Lung microvascular endothelial cell (primary cell): ENCODE measurements at places on chromosomes 7 and 10.
A peak's percentile ranks its signal among the peaks of the same experiment; 100 is the strongest.

- no peak for DNase-seq
These were observed 153.2 kb downstream of the NEBL start for GRCh38 chr10:20743942-20744341.

DNA sequence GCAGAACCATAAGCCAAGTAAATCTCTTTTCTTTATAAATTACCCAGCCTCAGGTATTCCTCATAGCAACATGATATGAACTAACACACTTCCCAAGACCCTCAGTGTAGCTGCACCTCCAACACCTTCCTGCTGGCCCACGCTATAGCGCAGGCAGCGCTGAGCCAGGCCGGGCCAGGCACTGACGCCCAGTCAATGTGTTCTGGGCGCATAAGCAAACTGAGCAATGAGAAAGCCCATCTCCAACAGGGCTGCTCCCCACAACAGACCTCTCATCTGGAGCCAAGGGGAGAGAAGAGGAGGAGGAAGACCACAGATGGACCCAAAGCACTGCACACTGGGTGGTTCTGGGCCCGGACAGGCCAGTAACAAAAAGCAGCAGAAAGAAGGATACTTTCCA is 40.8 kb downstream of the FAM53B start:
- DNase-seq, result no peak

GRCh38 chr7:73451780-73452398 is 18.3 kb downstream of the FZD9 start:
- DNase-seq, result peak; percentile 84

DNA sequence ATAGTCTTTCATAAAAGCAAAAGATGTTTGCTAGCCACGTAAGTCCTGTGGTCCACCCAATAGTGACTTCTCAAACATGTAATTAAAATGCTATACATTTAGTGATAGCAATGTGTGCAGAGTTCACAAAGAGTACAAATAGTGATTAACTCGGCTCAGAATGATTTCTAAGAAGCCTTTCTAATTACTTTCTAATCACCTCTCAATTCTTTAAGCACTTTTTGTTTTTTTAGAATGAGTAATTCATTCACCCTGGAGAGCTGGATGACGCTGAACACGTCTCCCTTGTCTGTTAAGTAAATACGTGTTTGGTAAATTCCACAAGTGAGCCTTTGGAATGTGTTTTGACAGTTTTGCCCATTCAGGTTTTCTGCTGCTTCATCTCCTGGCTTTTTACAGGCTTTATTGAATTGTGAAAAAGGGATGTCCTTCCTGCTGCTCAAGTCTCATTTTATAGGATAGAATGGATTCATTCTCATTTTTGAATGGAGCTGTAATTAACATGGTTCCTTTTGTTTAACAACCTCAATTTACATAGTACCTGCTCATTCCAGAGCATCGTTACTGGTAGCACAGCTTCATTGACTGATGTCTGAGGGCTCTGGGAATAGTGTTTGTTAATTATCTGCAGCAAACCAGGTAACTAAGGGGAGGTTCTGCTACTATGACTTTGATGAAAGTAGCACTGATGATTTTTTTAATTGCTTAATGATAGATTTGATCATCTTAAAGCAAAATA is 212.1 kb downstream of the VTI1A start:
- no peak for DNase-seq

GRCh38 chr10:125016123-125016522 is 74.2 kb downstream of the ZRANB1 start:
- DNase-seq, result no peak

- DNase-seq, result peak; percentile 64
These were observed 245.0 kb upstream of the SORCS1 start for GRCh38 chr10:107409522-107409921.

GRCh38 chr7:27111042-27111750 is 8.7 kb upstream of the HOXA2 start:
- DNase-seq, result peak; percentile 79

GRCh38 chr10:70561070-70561469 is 41.5 kb downstream of the PRF1 start:
- DNase-seq, result no peak

- DNase-seq, result peak; percentile 81
These were observed 151.6 kb downstream of the KIAA1217 start for GRCh38 chr10:24360282-24361127.

DNA sequence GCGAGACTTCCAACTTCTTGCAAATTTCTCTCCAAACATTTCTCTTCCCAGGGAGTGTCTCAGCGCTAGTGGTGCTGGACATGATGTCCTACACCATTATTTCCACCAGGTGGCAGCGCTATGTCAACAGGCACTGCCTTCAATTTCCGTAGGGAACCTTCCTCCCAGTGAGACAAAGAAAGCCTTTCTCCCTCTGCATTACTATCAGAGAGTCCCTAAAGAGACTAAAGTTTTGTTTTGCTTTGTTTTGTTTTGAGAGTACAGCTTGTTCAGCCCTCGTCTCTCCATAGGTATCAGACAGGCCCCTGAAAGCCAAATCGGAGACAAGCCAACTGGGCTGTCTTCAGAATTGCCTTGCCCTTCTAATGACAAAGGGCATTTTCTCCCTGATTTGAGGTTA is 44.2 kb upstream of the GGCT start:
- peak; percentile 83 for DNase-seq

GRCh38 chr10:5507649-5508131 is 8.3 kb upstream of the CALML5 start:
- no peak for DNase-seq

DNA sequence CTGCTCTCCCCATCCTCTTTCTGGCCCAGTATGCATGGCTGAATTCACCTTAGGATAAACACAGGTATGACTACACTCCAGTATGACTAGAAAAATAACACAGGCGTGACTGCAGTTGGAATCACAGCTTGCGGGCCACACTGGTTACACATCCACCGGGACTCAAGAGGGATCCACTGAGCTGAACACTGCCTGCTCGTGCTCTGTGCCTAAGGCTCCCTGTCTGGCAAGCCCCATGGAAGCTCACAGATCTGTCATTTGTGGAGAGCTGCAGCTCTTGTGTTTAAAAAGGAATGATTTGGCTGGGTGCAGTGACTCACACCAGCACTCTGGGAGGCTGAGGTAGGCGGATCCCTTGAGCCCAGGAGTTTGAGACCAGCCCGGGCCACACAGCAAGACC is 26.8 kb downstream of the VOPP1 start:
- DNase-seq, result no peak

GRCh38 chr7:101216860-101217387 is 457 bp downstream of the PLOD3 start:
- no peak for DNase-seq

GRCh38 chr7:26698806-26699205 is 165.6 kb downstream of the SKAP2 start:
- DNase-seq, result no peak

- DNase-seq, result no peak
These were observed 805 bp upstream of the HMX3 start for GRCh38 chr10:123134915-123135414.

DNA sequence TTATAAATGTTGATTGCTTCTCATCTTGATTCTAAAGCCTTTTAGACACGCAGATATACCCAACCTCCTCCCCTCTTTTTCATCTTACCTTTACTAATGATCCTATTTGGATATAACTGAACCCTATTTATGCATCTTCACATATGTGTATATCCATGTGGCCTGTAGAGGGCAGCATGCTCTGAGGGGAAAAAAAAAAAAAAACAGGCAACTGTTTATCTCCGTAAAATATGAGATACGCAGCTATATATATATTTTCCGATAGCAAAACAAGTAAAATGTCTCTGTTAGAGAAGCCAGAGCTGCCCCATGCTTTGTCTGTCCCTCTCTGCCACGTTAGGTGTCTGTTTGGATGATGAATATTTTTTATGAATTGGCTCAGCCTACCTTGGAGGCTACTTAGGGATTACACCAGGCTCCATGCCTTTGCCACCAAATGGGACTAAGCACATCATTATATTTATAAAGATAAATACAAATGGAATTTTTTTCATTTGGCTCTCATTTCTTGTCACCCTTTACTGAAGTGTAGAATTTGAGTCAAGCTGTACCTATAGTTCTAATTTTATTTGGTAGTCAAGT is 174.8 kb upstream of the FZD1 start:
- DNase-seq, result peak; percentile 61

DNA sequence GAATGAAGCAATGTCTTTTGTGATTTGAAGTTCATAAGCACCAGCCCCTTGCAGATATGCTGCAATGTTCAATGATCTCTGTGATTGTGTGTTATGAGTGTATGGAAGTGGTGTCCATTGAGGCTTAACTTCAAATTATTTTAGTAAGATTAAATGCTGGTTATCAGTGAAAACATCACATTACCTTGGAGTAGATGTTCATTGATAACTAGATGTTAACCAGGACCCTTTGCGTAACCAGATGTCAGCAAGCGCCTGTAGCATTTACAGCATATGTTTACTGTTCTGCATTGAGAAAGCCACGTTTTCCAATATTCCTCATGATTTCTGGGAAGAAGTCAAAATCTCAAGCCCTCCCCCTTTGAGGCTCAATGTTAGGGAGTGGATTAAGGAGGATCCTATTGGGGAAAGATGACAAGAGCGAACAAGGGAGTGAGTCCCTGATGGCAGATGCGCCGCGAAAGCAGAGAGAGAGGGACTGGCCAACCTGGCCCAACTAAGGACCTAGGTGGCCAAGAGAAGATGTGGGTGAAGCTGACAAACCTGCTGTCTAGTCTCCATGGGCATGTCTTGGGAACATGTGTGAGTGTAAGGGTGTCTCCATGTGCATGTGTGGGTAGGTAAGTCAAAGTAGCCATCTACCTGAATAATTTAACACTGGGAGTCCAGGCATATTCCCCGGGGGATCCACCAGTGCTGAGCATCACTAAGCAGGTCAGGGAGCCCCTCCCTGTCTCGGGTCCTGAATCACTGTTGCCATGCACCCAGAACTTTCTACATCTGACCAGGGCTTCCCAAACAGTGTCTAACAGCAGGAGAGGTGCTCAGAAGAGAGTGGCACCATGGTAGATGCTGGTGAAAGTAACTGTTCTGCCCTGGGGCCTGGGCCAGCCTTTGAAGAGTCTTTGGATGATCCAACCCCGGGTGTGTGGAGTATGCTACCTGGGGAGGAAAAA is 141.6 kb upstream of the GDF10 start:
- no peak for DNase-seq

GRCh38 chr7:20287317-20287716 is 43.4 kb upstream of the ITGB8 start:
- DNase-seq, result no peak

- no peak for DNase-seq
These were observed 7.4 kb upstream of the PWWP2B start for GRCh38 chr10:132389433-132390169.

DNA sequence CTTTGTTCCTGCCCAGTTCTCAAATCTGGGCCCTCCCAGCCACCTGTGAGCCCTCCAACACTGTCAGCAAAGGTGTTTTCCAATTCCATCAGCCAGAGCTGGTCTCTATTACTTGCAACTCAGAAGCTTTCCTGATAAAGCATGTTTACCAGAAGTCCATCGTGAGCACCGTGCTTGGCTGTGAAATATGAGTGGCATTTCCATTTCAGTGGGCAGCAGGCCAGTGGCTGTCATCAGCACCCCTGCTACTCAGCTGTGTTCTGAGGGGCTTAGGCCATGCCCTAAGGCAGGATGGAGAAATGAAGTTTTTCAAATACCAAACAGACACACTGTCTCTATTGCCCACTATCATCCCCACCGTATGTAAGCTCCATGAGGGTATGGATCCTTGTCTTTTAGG is 12.7 kb upstream of the BNIP3 start:
- no peak for DNase-seq

DNA sequence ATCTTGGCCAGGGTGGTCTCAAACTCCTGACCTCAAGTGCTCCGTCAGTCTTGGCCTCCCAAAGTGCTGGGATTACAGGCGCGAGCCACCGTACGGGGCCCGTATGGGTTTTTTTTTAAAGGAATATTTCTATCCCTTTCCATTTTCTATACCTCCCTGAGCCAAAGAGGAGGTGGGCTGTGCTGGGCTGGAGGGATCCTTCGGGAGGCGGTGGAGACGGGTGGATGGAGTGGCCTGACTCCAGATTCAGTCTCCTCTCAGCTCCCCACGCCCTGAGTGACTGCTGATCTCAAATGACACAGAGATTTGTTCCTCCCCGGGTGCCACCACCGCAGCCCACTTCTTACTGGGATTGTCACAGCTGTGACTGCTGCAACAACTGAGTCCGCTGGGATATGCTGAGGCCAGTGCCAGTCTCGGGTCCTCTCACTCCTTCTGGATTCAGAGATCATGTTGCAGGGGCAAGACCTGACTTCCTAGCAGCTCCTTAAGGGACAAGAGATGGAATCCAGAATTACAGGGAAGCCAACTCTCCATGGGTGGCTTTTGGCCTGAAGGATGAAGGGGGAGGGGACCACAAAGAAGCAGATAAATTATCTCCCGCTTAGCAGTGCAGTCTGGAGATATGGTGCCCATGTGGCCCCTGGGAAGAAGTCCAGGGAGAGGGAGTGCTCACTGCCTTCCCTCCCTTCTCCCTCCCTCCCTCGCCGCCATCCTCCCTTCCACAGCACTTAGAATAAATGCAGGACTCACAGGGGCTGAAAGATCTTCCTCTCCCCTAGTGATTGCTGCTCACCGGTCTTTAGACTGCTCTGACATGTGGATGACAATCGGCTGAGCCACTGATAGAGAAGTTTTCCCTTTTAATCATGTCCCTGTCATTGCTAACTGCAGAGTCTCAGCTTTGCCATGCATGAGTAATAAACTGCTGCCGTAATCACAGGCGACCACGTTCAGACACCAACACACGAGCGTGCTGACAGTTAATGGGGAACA is 14.3 kb downstream of the GALNT17 start:
- DNase-seq, result no peak

DNA sequence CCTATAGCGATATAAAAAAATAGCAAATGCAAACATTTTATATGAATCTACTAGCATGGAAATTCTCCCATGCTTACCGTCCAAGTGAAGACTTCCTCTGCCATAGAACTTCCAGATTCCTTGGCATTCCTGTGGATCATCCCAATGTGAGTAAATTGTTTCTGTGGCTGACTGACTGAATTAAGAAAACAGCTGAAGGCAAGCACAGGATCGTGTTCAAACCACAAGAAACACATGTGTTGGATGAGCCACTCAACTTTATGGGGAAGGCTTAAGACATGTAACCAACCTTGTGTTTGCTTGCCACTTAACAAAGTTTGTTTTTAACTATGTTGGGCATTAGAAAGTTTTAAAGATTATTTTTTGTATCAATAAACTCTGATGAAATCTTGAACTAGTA is 2.6 kb upstream of the MYPN start:
- DNase-seq, result peak; percentile 6

DNA sequence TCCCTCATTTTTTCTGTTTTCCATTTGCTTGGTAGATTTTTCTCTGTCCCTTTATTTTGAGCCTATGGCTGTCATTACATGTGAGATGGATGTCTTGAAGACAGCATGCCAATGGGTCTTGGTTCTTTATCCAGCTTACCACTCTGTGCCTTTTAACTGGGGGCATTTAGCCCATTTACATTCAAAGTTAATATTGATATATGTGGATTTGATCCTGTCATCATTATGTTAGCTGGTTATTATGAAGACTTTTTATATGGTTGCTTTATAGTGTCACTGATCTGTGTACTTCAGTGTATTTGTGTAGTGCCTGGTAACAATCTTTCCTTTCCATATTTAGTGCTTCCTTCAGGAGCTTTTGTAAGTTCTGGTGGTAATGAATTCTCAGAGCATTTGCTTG is 89.3 kb upstream of the UNC5B start:
- no peak for DNase-seq
